ENCODE measurements at places on chromosomes 7 and 10.

- DNase-seq = no peak
Measured at GRCh38 chr10:26478061-26478460, 39.9 kb downstream of the APBB1IP start.

DNA sequence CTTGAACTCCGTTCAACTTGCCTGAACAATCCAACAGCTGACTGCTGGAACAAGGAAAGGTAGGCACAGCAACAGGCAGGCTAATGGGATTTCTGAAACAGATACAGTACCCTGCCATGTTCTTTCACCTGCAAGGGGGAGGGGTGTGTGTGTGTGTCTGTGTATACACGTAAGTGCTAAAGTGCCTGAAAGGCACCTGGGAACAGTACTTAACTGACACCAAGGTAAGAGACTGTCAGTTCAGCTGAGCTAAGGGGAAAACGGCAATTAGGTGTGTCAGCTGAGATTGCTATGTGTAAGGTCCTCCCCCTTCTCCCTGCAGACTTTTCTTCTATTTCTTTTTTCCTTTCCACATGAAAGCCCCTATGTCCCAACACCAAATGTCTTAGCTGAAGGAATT, 27.0 kb downstream of the NAMPT start:
- no peak for DNase-seq

- peak; percentile 85 for DNase-seq
Measured at GRCh38 chr10:26437637-26438461, at the start of gene APBB1IP. TSS of gene APBB1IP (plus strand) at chr10:26438341. CDS start at chr10:26492327, 53,986 bp downstream.

- no peak for DNase-seq
Measured at GRCh38 chr10:122298206-122298597, 27.1 kb downstream of the BTBD16 start.

DNA sequence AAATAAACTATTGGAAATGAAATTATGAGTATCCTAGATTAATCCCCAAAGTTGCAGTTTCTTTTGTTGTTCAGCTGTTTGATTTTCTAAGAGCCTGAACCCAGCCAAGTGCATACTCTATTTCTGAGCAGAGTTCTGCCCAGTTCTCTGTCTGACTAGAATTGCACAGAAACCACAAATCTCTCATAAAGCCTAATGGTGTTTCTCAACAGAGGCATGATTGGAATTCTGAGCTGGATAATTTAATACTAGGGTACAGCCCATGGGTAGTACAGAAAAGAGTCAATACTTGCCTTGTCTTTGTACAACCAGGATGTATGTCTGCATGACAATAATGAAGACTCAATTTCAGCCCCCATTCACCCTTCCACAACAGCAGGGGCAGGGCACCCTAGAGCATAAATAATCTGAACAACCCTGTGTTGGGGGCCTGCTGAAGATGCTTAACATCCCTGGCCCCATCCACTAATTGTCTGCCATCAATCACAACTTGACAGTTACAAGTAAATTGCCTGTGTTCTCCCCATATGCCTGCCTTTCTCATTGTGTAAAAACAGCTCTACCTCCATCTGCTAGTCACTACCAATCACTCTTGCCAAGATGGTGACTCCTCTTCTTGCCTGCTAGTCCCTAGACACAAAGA, 114.4 kb downstream of the NPSR1 start:
- peak; percentile 4 for DNase-seq

GRCh38 chr7:55464422-55464821, 99.3 kb downstream of the LANCL2 start:
- DNase-seq = no peak

GRCh38 chr7:148115308-148115707, 475.3 kb upstream of the C7orf33 start:
- DNase-seq = no peak

DNA sequence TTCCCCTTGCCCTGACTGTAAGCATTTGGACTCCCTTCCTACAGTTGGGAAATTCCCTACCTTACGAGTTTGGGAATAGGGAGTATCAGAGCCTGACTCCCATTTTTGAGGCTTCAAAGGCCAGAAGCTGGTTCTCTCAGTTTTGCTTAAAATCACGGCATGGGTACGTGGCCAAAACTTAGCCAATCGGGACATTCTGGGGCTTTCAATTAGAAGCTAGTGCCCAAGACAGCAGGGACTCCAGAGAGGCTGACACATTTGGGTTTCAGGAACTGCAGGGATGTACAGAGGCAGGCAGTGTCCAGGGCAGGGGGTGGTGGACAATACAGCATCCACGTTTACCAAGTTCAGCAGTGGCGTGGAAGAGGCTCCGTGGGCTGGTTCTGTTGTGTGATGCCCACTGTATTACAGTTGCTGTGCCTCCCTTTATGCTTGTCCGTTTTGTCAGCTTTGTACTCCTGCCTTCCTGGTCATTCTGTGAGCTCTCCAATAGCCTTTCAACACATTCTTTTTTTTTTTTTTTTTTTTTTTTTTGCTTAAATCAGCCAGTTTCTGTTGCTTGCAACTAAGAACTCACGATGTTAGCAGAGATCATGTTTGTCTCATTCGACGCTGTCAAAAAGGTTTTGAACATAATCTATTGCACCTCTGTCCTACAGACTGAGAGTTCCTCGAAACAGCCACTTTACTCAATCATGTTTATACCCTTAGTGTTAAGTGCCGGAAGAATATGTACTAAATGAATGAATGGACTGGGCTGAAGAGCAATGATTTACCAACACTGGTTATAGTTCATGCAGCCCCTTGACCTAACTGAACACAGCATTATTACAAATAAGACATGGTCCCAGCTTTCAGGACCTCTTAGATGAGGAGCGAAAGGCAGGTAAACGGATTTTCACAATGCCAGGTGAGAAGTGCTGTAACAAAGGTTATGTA, 1.1 kb downstream of the GGCT start:
- DNase-seq = no peak

DNA sequence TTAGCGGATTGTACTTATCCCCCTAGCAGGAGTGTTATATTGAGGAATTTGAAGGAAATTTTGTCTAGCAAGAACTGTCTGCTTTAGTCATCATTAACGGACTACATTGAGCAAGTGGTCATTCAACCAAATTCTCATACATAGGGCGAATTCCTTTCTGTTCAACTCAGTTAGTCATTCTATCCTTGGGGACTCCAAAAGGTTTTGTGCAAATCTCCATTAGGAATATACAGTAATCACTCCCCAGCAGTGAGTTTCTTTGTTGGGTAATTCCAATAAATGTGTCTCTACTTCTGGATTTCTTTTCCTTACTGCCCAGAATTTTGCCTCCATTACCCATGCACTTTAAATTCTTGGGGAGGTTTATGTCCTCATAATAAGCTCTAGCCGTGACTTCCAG, 51.1 kb downstream of the EPDR1 start:
- DNase-seq = peak; percentile 11

DNA sequence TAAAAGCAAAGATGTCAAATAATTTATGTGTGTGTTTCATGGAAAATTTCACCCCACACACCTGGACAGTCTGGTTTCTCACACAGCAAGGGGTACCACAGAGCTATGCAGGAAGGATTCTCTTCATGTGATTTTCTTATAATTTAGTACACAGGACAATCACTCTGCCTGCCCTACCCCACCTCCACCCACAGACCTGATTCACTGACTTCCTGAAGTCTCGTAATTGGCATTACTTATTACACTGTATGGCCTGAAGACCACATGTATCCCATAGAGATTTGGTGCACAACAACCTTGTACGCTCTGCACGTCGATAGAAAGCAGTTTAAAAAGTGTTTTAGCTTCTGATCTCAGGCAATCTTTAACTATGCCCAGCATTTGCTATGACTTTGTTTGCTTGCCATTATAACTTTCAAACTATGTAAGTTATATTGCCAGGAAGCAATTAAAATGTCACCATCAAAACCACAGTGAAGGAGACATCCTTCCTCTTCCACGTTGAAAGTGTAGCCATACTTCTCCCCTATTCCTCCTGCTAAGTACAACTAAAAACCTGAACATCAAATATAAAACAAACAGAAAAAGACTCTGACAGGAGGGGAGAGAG, 279.4 kb upstream of the IMMP2L start:
- peak; percentile 61 for DNase-seq

DNA sequence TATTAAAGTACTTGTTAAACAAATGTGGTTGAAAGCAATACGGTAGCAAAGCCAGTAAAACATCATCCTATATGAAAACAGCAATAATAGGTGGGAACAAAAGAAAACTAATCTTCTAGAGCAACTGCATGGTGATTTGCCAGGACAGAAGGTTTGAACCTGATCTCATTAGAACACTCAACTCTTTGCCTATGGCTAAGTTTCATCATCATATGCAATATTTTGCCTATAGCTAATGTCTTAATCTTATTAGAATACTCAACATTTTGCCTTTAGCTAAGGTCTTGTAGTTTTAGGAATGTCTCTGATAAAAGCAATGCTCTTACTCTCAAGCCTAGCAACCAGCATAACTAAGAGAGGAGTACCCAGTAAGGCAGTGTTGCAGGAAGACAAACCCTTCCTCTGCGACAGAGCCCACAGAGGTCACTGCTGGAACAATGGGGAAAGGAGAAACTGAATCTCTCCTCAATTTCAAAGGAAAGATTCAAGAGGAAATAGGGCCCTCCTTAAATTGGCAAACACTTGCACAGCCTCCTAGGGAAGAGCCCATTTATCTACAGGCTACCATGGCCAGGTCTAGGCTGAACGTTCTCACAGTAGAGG, 38.3 kb downstream of the CADPS2 start:
- no peak for DNase-seq

GRCh38 chr10:29496341-29497162, 138.2 kb downstream of the SVIL start:
- peak; percentile 56 for DNase-seq

DNA sequence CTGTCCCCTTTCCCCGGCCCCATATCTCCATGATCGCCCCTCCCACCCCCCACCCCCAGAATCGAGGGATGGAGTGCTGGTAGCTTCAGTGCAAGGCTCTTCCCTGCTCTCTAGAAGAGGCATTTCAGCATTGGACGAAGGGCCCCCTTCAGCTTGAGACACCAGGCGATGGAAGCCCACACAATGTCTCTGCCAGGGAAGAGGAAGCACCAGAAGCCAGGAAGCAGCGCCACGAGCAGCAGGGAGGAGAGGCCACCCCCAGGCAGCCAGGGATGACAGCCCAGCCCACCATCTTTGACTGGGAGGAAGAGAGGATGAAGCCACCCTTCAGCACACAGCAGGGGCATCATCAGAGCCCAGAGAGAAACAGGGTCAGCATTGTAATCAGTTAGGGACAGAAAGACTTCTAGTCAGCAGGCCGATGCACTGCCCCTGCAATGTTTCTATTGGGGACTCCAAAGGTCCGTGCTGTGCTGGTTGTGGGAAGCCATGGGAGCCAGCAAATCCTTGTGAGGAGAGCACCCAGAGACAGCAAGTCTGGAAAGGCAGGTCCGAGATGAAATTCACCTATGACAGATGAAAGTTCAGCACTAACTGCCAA, 15.7 kb downstream of the TMEM72 start:
- no peak for DNase-seq

- DNase-seq = no peak
Measured at GRCh38 chr10:94936721-94937120, 1.7 kb upstream of the CYP2C9 start.
